Right ventricle myocardium inferior (tissue), 1 donor: ENCODE measurements at places on chromosomes 2 and 18. TPM values are rescaled to one million over a fixed set of nuclear protein-coding genes. Genes with fewer than 3 reads are reported as not detected.

- no peak for DNase-seq
These were observed 14.6 kb downstream of the SPOPL start for GRCh38 chr2:138516030-138516704.

- no peak for DNase-seq
These were observed 71.9 kb downstream of the BIN1 start for GRCh38 chr2:127034883-127035611.

DNA sequence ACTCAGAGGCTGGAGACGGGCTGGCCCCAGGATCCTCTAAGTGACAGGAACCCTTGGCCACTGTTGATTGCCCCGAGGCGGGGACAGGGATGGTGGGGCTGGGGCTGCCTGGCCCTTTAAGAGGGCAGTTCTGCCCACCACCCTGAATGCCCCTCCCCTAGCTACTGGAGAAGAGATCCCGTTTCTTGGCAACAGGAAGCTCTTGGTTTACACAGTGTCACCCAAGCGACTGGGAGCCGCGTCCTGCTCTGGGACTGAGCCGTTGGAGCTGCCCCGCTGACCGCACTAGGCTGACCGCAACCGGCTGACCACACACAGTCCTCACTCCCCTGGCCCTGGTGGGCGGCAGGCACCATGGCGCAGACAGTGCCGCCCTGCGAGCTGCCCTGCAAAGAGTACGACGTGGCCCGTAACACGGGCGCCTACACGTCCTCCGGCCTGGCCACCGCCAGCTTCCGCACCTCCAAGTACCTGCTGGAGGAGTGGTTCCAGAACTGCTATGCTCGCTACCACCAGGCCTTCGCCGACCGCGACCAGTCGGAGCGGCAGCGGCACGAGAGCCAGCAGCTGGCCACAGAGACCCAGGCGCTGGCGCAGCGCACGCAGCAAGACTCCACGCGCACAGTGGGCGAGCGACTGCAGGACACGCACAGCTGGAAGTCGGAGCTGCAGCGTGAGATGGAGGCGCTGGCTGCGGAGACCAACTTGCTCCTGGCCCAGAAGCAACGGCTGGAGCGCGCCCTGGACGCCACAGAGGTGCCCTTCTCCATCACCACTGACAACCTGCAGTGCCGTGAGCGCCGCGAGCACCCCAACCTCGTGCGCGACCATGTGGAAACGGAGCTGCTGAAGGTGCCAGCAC is at the start of gene TEKT4:
Gene TEKT4, plus strand, starts transcription at position 205 of the 862 bp plus-strand sequence. Its CDS starts 150 bp downstream, at position 355.
- DNase-seq, result no peak

Gene WDPCP
- 13.5 TPM for total RNA-seq

DNA sequence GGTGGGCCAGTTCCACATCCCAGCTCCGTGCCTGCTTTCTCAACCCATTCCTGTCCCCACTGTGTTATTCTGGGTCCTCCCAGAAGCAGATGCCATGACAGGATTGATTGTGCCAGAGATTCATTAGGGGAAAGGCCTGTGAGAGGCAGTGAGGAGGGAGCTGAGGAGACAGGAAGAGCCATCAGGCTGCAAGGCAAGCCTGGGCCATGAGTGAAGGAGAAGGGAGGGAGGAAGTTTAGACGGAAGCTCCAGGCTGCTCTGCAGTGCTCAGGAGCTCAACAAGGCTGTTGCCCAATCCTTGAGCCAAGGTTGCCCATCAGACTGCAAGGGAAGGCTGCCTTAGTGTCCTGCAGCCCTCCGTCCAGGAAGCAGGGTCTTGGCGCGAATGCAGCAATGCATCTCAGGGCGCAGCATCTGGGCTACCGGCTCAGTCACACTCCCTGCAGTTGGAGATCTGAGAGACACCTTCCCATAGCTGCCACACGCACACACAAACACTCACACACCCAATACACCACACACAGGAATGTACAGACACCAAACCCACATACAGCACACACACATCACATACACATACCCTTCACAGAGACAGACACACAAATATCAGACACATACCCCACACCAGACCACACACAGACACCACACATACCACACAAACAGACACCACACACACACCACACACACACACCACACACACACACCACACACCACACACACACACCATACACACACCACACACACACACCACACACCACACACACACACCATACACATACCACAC is 139.5 kb upstream of the NDUFV2 start:
- no peak for DNase-seq

Gene KIF5C
- 0.87 TPM for total RNA-seq

DNA sequence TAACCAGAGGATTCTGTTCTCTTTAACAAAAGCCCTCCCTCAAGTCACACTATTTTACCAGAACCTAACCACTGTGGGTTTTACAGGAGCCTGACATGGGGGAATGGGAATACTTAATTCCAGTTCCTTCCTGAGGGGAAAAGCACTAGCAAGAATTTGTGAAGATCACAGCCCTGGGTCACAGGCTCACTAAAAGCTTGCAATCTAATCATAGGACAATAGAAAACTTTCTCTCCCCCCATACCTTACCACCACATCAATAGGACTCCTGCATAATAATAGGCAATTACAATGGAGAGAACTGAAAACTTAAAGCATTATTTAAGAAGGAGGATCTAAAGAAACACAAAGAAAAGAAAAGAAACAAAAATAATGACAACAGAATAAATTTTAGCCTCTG is 225.8 kb upstream of the ZNF804A start:
- DNase-seq, result no peak

Gene CYP20A1
- total RNA-seq, result 11.4 TPM

Gene CCDC138
- total RNA-seq, result 1.2 TPM

- DNase-seq, result no peak
These were observed 61.9 kb upstream of the IL1R1 start for GRCh38 chr2:102080451-102081242.

- DNase-seq, result no peak
These were observed 1166.3 kb upstream of the ACVR2A start for GRCh38 chr2:146678516-146678915.

- DNase-seq, result no peak
These were observed 25.3 kb downstream of the DYNAP start for GRCh38 chr18:54616220-54616848.

Gene MGAT4A
- total RNA-seq, result 19.3 TPM

GRCh38 chr2:127579231-127579630 is 43.7 kb downstream of the MYO7B start:
- no peak for DNase-seq

- no peak for DNase-seq
These were observed 59.6 kb upstream of the REL start for GRCh38 chr2:60821587-60822302.

Gene CERKL
- not detected for total RNA-seq

Gene ATP8B1
- 5.0 TPM for total RNA-seq

Gene RNF144A
- 16.9 TPM for total RNA-seq

Gene IL36RN
- total RNA-seq, result not detected

DNA sequence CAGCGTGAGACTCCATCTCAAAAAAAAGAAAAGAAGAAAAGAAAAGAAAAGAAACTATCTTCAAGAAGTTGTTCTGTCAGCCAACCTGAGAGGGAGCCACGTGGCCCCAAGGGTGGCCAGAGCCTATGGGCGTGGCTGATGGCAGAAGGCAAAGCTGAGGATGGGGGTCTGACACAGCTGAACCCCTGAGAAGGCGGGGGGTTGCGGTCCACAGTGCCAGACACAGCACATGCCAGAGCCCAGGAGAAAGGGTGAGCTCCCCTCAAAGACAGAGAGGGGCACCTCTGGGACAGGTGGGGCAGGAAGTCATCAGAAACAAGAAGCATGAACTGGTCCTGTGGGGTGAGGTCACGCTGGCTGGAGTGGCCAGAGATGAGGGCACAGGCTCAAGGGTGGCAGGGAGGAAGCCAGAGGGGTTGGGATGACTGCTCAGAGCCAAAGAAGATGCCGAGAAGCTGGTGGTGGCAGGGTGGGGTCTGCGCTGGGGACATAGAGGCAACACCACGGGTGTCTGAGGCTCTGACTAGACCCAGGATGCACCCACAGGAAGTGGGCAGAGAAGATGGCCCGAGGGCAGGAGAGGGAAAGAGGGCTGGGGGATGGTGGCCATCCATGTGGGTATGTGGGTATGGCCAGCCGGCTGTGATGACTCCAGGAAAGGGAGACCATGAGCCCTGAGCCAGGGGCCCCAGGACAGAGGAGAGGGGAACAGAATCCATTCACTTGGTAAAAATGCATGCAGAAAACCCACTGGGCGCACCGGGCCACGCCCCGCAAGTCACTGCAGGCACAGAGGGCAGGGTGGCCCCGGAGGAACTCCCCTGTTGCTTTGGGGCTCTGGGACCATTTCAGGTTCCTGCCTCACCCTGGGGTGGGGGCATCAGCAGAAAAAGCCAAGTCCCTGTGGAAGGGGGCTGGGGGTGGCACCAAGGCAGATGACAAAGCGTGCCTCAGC is 8.4 kb downstream of the KIF1A start:
- peak; percentile 39 for DNase-seq

GRCh38 chr2:192162392-192163042 is 32.2 kb downstream of the TMEFF2 start:
- DNase-seq, result no peak

GRCh38 chr2:218344090-218344754 is 12.4 kb upstream of the CATIP start:
- DNase-seq, result no peak

DNA sequence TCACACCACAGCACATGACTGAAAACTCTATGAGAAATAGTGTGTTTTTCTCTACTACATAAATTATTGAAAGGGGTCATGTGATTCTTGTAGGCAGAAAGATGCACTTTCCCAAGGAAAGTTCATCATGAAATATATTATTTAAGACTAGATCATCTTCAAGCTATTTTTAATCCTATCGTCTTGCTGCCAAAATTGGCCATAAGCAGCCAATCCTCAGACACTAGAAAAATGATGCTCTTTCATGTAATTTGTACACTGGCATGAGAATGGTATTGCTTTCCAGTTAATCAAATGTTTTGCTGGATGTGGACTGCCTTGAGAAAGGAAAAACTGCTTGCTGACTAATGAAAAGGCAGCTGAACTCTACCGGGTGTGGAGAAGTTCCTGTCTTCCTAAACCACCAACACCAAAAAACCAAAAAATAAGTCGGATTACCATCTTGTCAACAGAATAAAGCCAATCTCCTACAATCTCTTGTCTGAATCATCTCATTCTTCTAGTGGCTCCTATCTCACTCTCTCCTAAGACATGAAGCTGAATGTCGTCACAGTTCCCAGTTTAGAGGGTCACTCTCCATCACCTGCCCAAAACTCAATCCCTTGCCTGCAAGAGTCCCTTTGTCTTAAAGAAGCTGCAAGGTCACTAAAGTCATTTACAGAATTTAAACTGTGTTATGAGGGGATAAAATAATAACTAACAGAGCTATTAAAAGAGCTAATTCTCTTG is 5.3 kb downstream of the BCL2 start:
- no peak for DNase-seq

Gene ABHD3
- total RNA-seq, result 5.4 TPM

DNA sequence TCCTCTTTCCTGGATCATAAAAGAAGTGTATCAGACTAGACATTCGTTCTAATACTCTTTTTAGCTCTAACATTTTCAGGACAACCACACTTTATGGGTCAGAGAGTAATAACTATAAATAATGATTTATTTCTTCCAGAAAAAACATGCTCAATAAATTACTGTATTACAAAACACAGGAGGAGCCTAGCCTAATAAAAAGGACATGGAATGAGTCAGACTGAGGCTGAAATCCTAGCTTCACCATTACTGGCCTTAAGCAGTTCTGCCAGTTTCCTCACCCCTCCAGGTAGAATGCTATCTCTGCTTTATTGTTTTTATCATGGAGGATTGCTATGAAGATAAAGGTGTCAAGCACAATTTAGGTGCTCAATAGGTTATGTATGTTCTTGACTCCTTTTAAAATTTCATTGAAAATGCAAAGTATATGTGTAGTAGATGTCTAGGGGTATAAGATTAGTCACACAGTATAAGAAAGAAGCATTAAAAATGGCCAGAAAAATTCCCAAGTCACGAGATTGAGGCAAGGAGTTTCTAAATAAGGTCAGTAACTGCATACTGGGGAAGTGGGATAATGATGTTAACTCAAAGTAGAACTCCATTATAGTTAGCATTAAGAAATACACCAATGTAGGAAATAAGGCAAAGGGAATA is 105.5 kb upstream of the NEUROD1 start:
- no peak for DNase-seq

Gene SP140
- 0.32 TPM for total RNA-seq

GRCh38 chr2:84472856-84473565 is 13.9 kb upstream of the SUCLG1 start:
- no peak for DNase-seq

DNA sequence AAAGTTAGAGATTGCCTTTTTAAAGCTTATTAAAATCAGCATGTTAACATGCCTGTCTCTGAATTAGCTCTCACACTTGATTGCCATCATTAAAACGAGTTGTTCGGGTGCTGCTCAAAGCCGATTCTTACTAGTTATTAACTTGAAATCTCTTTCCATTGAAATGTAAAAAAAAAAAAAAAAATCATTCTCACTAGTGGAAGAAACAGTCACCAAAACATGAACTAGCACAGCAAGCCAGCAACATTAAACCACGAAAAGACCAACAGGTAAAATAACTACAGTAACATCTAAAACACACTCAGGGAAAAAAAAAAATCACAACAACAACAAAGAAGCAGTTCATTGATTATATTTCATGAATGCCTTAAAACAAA is 264.5 kb downstream of the MEIS1 start:
- DNase-seq, result no peak

DNA sequence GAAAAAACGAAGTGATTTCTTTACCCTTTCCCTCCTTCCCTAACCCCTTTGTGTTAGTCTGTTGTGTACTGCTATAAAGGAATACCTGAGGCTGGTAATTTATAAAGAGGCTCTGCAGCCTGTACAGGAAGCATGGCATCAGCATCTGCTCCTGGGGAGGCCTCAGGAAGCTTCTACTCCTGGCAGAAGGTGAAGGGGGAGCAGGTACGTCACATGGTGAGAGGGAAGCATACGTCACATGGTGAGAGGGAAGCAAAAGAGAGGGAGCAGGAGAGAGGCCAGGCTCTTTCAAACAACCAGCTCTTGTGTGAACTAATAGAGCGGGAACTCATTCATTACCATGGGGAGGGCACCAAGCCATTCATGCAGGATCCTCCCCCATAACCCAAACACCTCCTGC is 126.2 kb downstream of the CAPN13 start:
- DNase-seq, result no peak

Gene HRH4
- 0.19 TPM for total RNA-seq

Gene CNOT9
- total RNA-seq, result 15.7 TPM

DNA sequence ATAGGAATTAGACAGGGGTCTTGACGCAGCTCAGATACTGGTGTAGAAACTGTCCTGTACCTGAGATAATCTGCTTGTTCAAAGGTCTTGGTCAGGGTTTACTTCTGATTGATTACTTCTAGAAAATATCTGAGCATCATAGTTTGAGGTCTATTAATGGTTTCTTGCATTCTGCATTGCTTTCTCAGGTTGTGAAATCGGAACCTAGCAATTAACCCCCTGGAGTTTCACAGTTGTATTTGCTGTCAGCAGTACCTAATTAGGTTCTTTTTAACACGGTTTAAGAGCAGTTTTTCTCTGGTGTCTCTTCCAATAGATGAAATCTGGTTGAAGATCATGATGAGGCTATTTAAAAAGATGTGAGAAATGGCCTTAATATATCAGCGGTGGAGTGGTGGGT is 428.6 kb upstream of the SYT4 start:
- no peak for DNase-seq

Gene DLGAP1
- total RNA-seq, result not detected

Gene CHRNA1
- 0.19 TPM for total RNA-seq

Gene IL1R1
- total RNA-seq, result 26.6 TPM

Gene GGCX
- 26.9 TPM for total RNA-seq
